ENCODE measurements at places on chromosomes 16 and 17.

DNA sequence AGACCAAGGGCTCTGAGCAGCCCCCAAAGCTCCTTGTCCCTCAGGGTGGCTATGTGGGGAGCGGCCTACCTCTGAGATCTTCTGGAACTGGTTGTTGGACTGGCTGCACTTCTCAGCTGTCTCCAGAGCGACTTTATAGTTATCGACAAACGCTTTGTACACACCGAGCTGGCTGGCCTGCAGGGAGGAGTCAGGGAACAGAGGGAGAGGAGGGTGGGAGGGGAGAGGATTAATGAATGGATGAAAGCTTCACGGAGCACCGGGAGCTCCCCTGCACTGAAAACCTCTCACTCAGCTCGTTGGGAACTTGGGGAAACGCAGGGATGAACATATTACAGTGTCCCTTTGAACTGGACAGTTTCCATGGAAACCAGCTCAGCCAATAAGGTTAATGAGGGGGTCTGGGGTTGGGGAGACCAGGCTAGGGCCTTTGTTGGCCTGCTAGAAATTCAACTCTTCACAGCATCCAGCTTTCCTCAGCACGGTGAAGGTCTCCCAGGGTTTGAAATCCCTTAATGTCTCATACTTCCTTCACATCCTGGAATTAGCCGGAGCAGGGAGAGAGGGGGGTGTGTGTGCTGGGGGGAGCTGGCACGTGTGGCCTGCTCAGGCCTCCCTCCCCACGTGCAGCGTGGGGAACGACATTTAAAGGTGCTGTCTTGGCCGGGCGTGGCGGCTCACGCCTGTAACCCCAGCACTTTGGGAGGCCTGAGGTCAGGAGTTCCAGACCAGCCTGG is 86.7 kb downstream of the TIMM22 start:
- DNase-seq = no peak

DNA sequence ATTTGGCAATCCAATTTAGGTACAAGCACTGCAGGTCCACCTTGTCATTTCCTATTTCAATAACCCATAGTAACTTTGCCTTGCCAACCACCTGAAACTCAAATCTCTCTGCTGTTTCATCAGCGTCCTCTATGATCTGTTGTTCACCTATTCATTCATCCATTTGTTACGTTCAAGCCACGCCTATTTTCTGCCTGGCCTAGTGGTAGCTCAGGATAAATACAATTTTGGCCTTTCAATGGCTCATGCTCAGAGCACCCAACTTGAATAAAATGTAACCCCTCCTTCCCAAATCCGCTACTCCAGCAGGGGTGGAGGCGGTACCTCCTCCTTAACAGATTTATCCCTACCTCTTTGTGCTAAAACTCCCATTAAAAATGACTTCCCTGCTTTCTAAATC is 3.6 kb upstream of the FBXO47 start:
- DNase-seq = no peak

GRCh38 chr17:7260651-7261378 is 1.5 kb downstream of the CLDN7 start:
- DNase-seq = no peak

GRCh38 chr17:79272220-79272619 is 197.6 kb downstream of the ENGASE start:
- no peak for DNase-seq

- DNase-seq = no peak
Observed at GRCh38 chr17:36674278-36674650, 72.9 kb downstream of the MRM1 start.

- no peak for DNase-seq
Observed at GRCh38 chr16:84398701-84399100, 30.4 kb downstream of the ATP2C2 start.

DNA sequence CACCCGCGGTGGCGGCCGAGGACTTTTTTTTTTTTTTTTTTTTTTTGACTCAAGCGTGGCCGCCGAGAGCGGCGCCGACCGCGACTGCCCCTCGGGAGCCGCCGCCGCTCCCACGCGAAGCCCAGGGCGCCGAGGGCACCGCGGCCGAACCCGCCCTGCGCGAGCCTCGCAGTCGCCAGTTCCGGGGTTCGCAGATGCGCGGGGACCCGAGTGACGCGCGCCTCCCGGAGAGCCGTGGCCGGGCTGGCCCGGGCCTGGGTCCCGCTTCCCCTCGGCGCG is 1.1 kb downstream of the METRNL start:
- DNase-seq = no peak

- no peak for DNase-seq
Observed at GRCh38 chr17:63780928-63781327, 7.0 kb downstream of the DDX42 start.

DNA sequence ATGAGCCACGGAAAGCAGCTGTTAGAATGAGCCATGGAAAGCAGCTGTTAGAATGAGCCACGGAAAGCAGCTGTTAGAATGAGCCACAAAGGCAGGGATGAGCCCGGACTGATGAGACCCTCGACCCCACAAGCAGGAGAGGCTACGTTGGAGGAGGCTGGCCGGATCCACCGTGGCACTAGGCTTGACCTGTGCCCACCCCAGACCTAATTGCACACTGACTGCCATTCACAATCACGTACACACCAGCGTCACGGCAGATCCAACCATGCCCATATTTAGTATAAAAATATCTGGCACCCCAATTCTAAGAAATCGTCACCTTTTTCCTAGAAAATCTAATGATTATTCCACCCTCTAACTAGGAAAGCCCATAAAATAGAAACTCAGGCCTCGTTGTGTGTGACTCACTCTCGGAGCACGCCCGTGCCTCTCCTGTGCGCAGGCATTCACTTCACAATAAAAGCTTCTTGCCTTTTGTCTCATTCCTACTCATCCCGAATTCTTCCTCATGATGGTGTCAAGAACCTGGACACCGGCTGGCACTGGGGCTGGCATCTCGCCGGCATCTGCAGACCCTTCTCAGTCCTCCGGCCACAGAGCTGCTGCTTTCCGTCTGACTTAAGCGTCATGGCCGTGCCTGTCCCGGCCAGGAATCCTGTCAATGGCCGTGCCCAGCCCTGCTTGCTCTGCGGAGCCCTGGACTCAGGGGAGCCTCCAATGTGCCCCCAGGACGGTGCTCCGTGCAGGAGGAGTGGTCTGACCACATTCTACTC is 5.5 kb upstream of the SECTM1 start:
- DNase-seq = no peak

GRCh38 chr17:63754046-63754445 is 12.4 kb upstream of the STRADA start:
- no peak for DNase-seq

GRCh38 chr16:55501549-55502322 is 7.1 kb upstream of the LPCAT2 start:
- DNase-seq = no peak

GRCh38 chr16:89159066-89159849 is 12.3 kb upstream of the CDH15 start:
- no peak for DNase-seq

- no peak for DNase-seq
Observed at GRCh38 chr16:23700509-23700908, 12.5 kb downstream of the ERN2 start.

GRCh38 chr16:11207646-11208045 is 48.4 kb downstream of the SOCS1 start:
- no peak for DNase-seq

GRCh38 chr17:76379646-76380376 is 4.6 kb upstream of the SPHK1 start:
- no peak for DNase-seq

GRCh38 chr16:11679941-11680911 is 12.0 kb downstream of the SNN start:
- no peak for DNase-seq

DNA sequence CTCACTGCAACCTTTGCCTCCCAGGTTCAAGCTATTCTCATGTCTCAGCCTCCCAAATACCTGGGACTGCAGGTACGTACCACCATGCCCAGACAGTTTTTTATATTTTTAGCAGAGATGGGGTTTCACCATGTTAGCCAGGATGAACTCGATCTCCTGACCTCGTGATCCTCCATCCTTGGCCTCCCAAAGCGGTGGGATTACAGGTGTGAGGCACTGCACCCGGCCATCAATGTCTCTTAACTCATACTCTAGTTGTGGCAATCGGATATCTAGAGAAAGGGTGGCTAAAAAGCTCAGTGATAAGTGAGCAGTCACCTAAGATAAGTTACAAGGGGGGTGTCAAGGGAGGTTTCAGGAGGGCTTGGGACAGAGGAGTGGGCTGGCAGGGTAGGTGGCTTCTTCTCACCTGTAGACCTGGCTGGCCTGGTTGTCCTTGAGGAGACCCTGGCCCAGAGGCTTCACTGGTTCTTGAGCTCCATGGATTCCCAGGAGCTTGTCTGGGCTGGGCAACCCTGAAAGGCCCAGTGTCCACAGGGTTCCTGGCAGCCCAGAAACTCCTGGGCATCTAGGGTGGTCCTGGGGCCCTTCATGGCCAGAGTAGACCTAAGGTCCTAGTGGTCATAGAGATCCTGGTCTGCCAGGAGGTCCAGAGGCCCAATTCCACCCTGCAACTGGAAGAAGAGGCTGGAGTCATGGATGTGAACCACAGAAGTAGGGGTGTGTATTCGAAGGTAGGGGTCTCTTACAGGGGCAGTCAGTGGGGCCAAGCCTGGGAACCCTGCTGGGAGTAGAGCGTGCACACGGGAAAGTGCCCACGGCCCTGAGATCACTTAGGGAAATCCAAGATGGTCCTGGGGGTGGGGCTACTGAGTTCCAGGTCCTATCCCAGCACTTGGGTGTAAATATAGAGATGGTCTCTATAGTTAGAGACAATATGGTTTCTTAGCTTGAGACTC is 12.7 kb upstream of the IGFBP4 start:
- no peak for DNase-seq

DNA sequence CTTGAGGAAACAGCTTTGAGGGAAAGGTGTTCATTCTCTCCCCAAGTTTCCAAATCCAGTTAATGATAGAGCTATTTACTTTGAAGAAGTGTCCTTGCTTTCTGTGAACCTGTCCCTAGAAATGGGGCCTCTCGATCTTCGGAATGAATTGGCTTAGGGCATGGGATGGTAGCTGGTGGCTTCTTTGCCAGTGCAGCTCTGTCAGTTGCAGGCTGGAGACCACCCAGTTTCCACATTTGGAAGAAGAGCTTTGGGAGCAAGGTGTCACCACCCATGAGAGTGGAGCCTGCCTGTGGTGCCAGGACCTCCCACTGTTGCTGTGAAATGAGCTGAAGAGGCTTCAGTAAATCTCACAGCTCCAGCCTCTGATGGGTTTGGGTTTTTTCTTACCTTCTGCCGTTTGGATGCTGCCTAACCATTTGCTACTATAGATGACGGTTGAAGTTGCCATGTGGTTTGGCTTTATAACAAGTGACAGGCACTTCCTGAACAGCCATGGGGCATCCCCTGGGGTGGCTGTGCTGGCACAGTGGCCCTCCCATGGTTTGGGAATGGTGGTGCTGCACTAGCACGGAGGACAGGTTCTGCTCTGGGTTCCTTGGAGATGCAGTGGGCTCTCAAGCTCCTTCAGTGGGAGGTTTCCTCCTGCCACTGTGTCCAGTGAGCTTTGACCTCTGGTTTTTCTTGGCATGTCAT is 19.5 kb upstream of the SLC5A10 start:
- no peak for DNase-seq

DNA sequence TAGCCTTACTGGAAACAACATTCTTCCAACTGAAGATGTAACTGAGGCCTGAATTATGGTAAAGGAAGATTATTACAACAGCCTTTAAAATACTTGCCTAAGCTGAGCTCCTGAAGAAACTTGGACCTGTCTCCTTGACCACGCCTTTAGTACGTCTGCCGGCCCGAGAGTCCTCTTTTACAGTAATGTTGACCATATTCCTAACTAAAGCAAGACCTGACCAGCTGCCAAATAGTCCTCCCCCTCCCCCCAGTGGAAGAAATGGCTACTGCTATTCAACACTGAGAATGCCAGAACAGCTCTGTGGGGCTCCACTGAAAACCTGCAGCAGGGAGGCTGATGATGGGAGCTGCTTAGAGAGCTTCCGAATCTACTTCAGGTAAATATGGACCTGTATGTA is 12.6 kb upstream of the FOXJ1 start:
- DNase-seq = no peak

GRCh38 chr16:77896415-77897128 is 108.2 kb downstream of the VAT1L start:
- DNase-seq = no peak

DNA sequence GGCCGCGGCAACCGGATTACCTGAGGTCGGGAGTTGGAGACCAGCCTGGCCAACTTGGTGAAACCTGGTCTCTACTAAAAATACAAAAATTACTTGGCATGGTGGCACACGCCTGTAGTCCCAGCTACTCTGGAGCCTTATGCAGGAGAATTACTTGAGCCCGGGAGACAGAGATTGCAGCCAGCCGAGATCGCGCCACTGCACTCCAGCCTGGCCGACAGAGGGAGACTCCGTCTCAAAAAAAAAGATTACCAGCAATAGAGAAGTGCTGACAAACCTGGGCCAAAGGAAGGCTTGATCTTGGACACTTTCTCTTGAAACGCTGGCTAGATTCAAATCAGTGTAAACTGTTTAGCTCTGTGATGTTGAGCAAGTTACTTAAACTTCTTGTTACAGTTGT is 4.3 kb downstream of the MT1H start:
- DNase-seq = no peak

DNA sequence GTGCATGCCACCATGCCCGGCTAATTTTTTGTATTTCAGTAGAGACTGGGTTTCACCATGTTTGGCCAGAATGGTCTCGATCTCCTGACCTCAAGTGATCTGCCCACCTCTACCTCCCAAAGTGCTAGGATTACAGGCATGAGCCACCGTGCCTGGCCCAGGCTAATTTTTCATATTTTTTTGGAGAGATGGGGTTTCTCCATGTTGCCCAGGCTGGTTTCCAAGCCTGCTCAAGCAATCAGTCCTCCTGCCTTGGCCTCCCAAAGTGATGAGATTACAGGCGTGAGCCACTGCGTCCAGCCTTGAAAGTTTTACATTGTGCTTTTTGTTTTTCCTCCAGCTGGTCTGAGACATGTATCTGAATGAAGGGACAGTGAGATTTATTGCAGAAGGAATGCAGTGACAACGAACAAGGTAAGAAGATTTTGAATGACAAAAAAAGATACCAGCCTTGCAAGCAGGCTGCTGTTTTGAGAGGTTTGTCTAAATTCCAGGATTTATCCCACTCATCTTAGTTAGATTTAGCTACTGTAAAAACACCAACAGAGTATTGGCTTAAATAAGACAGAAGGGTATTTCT is 3.4 kb upstream of the ENGASE start:
- no peak for DNase-seq

- DNase-seq = no peak
Observed at GRCh38 chr17:69489313-69489712, 74.8 kb downstream of the MAP2K6 start.

DNA sequence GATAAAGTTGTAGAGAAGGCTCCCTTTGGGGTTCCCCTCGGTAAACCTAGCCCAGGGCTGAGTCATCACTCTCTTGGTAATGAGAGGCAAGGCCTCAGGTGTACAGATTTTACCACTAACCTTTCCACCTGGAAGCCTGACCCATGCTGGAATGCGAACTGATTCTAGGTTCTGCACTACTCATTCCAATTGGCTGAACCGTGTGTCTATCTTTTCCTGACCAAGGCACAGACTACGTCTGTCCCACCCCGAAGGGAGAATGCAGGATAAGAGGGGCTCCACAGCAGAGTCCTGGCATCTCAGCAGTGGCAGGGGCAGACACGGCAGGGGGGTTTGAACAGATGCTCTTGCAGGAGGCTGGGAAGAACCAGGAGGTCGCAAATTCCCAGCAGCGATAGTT is 65.4 kb upstream of the B4GALNT2 start:
- no peak for DNase-seq

- no peak for DNase-seq
Observed at GRCh38 chr17:78818932-78819331, 21.7 kb downstream of the USP36 start.

Data from NCI-H1694 (cell line).